ENCODE measurements at places on chromosomes 3 and 15.

GRCh38 chr3:190564175-190564574 lies 50.3 kb downstream of the IL1RAP start:
- no peak for DNase-seq

DNA sequence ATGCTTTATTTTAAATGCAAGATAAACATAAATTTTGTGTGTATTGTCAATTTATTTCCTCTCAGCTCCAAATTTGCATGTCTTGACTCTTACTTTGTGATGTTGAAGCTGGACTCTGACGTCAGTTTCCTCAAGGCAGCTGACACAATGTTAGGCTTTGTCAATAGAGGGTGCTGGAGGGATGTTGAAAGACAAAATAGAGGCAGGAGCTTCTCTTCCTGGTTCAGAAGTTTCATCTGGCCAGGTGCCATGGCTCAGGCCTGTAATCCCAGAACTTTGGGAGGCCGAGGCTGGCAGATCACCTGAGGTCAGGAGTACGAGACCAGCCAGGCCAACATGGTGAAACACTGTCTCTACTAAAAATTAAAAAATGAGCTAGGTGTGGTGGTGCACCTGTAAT lies 408.6 kb downstream of the GBE1 start:
- peak; percentile 27 for DNase-seq

DNA sequence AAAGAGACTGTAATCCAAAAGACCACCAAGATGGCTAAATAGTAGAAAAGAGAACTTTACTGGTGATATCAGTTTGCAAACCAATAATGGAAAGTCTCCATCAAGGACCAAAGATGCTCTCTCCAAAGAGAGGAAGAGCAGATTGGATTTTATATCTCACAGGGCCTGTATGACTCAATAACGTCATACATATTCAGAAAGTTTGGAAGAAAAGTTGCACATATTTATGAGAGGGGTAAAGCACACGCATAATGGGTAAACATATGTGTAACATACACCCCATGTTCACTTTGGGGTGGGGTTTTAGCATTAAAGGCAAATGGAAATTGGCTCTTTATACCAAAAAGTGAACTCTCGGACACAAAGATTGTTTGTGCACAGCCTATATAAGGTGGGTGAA lies 274.5 kb upstream of the POU1F1 start:
- no peak for DNase-seq

DNA sequence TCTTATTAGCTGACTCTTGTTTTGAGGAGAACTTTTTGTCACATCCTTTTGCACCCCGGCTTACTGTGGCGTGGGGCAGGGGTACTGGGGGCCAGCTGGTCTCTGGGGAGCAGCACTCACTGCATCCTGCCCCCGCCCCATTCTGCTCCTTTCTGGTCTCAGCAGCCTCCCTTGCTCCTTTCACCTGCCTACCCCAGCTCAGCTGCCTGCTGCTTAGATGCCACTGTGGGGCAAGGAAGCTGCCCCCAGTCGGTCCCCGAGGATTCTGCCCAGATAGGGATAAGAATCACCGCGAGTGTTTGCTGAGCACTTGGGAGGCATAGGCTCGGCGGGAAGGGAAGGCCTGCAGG lies 32.0 kb downstream of the APBA2 start:
- no peak for DNase-seq

GRCh38 chr3:103048068-103048722 lies 613.4 kb downstream of the ZPLD1 start:
- peak; percentile 49 for DNase-seq

GRCh38 chr3:112013058-112013783 lies 14.5 kb downstream of the TAGLN3 start:
- peak; percentile 72 for DNase-seq

Measured in fibroblast of skin of right biceps (primary cell).